ENCODE measurements at places on chromosomes 6 and 20. TPM values are rescaled to one million over a fixed set of nuclear protein-coding genes. Genes with fewer than 3 reads are reported as not detected.

Gene FOXS1
- total RNA-seq = not detected

Gene IL17F
- not detected for total RNA-seq

Gene SRPK1
- 94.9 TPM for total RNA-seq

Gene OR12D3
- not detected for total RNA-seq

Gene MATN4
- total RNA-seq = 2.2 TPM

Gene TRIM10
- total RNA-seq = 0.22 TPM

Gene RHAG
- 0.60 TPM for total RNA-seq

Gene FERMT1
- total RNA-seq = 17.6 TPM

Gene TREM2
- not detected for total RNA-seq

Gene C20orf144
- 0.21 TPM for total RNA-seq

Gene SYTL3
- 0.27 TPM for total RNA-seq

Gene CALHM5
- total RNA-seq = 0.07 TPM

GRCh38 chr20:32987044-32987825 is 17.0 kb downstream of the SUN5 start:
- no peak overlapping the region for H3K4me3 ChIP-seq
- H3K27me3 ChIP-seq = no peaks in the 10 kb centered on the region
- no peak for DNase-seq
- no peak overlapping the region for H3K27ac ChIP-seq
- H3K4me1 ChIP-seq = 0 out of 2 replicates have a peak, but pooled peaks cover 4% of the 10 kb centered on the region

DNA sequence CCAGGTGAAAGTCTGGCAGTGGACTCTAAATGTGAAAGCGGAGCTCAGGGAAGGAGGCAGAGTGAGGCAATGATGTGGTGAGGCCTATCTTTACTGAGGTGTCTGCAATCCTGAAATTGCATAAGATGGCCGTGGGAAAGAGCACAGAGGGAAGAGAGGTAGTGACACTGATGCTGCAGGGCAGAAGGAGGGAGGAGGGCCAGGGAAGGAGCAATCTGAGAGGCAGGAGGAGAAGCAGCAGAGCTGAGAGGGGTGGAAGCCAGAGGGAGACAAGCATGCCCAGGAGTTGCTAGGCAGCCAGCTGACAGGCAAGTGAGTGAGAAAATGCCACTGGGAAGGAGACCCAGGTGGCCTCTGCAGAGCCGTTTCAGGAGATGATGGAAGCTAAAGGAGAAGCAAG is 97.4 kb upstream of the CNR1 start:
- no peak overlapping the region for H3K4me3 ChIP-seq
- no peaks in the 10 kb centered on the region for H3K27me3 ChIP-seq
- no peaks in the 10 kb centered on the region for H3K36me3 ChIP-seq
- peaks cover 5% of the 10 kb centered on the region for H3K4me1 ChIP-seq
- H3K27ac ChIP-seq = no peak overlapping the region
- peak; percentile 26 for DNase-seq

- no peak overlapping the region for H3K4me3 ChIP-seq
- H3K4me1 ChIP-seq = peaks cover 69% of the 10 kb centered on the region
- no peaks in the 10 kb centered on the region for H3K27me3 ChIP-seq
- H3K36me3 ChIP-seq = no peaks in the 10 kb centered on the region
- H3K27ac ChIP-seq = peak overlapping the region; percentile 96
- DNase-seq = no peak
Measured at GRCh38 chr20:53751620-53752318, 158.1 kb upstream of the ZNF217 start.

DNA sequence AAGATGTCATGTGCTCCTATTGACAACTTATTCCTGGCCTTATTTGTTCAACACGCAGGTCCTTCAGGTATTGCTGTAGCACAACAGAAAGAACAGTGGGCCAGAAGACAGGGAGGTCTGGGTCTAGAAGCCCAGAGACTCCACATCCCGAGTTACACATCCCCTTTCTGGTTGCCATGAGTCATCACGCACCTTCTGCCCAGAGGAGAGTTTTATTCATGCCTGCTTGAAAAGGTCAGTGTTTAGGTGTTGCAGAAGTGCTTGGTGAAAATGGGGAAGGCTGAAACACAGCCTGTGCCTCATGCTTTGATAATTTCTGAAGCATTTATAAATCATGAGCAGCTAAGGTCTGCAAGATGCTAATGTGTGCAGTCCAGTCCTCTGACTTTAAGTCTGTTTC is 256.4 kb downstream of the GMPR start:
- no peak overlapping the region for H3K4me3 ChIP-seq
- H3K27ac ChIP-seq = peak overlapping the region; percentile 45
- DNase-seq = no peak
- no peaks in the 10 kb centered on the region for H3K27me3 ChIP-seq
- peaks cover 7% of the 10 kb centered on the region for H3K36me3 ChIP-seq
- peaks cover 39% of the 10 kb centered on the region for H3K4me1 ChIP-seq

DNA sequence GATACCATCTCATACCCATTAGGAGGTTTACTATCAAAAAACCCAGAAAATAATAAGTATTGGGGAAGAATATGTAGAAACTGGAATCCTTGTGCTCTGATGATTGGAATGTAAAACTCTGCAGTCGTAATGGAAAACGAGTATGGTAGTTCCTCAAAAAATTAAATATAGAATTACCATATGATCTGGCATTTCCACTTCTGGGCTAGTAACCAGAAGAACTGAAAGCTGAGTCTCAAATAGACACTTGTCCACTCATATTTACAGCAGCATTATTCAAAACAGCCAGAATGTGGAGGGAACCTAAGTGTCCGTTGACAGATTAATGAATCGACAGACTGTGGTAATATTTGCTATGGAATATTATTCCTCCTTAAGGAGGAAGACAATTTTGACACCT is 44.3 kb downstream of the FOXC1 start:
- H3K4me1 ChIP-seq = no peaks in the 10 kb centered on the region
- no peak overlapping the region for H3K4me3 ChIP-seq
- H3K36me3 ChIP-seq = no peaks in the 10 kb centered on the region
- H3K27ac ChIP-seq = no peak overlapping the region
- DNase-seq = no peak
- H3K27me3 ChIP-seq = no peaks in the 10 kb centered on the region

GRCh38 chr6:144314003-144314485 is 28.9 kb downstream of the UTRN start:
- no peak overlapping the region for H3K4me3 ChIP-seq
- H3K27ac ChIP-seq = no peak overlapping the region
- no peaks in the 10 kb centered on the region for H3K27me3 ChIP-seq
- peaks cover 10% of the 10 kb centered on the region for H3K36me3 ChIP-seq
- no peak for DNase-seq
- peaks cover 38% of the 10 kb centered on the region for H3K4me1 ChIP-seq

DNA sequence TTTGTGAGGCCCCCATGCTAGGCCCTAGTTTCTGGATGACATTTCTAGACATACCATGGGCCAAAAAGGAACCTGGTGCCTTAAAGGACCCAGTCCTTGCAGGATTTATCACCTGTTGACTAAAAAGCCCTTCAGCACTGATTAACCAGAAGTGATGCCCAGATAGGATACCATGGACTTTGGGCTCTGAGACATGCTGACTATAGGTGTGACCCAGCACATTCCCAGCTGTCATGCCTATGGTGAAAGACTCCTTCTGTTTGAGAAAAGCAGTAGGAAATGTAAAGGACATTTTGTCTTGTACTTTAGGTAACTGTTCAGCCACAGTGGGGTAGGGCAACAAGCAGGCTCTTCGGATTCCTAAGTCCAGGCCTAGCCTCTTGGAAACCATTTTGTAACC is 724.2 kb downstream of the CD109 start:
- no peak overlapping the region for H3K4me3 ChIP-seq
- no peaks in the 10 kb centered on the region for H3K27me3 ChIP-seq
- no peaks in the 10 kb centered on the region for H3K36me3 ChIP-seq
- no peaks in the 10 kb centered on the region for H3K4me1 ChIP-seq
- H3K27ac ChIP-seq = no peak overlapping the region

DNA sequence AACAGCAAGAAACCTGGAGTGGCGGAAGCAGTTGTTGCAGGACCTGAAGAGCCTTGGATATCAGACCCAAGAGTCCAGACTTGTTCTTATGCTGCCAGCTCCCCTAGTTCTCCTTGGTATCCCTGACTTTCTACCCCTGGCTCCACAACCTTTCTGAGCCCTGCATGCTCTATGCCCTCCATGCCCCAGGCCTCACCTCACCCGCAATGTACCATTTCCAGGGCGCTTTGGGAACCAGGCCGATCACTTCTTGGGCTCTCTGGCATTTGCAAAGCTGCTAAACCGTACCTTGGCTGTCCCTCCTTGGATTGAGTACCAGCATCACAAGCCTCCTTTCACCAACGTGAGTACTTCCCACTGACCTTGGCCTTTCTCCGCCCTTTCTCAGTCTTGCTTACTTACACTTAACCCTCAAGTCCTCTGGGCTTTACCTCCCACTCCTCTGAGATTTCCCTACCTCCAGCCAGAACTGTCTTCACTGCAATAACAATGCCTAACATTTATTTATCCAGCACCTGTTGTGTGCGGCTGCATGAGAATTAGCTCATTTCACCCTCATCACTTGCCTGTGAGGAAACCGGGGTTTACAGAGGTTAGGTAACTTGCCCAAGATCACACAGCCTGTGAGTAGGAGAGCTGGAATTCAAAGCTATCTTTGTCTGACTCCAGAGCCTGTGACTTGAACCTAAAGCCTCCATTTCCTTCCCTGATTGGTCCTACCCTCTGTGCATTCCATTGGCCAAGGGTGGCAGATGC is 2.3 kb downstream of the POFUT1 start:
- H3K36me3 ChIP-seq = peaks cover 21% of the 10 kb centered on the region
- peaks cover 30% of the 10 kb centered on the region for H3K4me1 ChIP-seq
- H3K27ac ChIP-seq = peak overlapping the region; percentile 37
- H3K4me3 ChIP-seq = peak overlapping the region; percentile 16
- DNase-seq = no peak

DNA sequence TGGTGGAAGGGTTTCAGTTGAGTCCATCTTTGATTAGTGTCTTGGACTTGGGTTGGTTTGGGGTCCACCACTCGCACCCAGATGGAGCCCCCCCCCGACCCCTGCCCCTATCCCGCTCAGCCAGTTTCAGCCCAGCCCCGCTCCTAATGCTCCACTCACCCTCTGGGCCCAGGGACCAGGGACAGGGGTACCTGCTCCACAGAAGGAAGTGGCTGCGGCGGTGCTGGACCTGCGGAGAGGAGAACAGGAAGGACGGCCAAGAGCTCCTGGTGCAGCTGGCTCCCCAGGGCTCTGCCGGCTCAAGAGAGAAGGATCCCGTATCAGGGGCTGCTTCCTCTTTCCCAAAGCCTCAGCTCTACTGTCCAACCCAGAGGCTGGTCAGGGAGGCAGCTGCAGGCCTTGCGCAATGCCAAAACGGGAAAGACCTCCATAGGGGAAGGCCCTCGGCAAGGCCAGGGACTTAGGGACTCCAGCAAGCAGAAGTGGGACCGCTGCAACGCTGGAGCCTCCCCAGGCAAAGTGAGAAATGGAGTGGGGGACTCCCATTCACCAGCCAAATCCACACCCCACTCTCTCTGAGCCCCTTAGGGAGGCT is at the start of gene SIGLEC1:
SIGLEC1 (minus strand) TSS at position 322 of the 595 bp plus-strand sequence. CDS start 5,472 bp downstream, outside the sequence.
- H3K27ac ChIP-seq = no peak within 1 kb of the TSS
- H3K36me3 ChIP-seq = no peaks in the 10 kb centered on the region
- H3K4me3 ChIP-seq = no peak within 1 kb of the TSS
- no peaks in the 10 kb centered on the region for H3K27me3 ChIP-seq

GRCh38 chr6:27053738-27054137 is 193.8 kb upstream of the PRSS16 start:
- H3K27ac ChIP-seq = no peak overlapping the region
- 0 out of 2 replicates have a peak, but pooled peaks cover 6% of the 10 kb centered on the region for H3K27me3 ChIP-seq
- DNase-seq = no peak
- H3K36me3 ChIP-seq = no peaks in the 10 kb centered on the region
- H3K4me1 ChIP-seq = peaks cover 8% of the 10 kb centered on the region
- H3K4me3 ChIP-seq = no peak overlapping the region

DNA sequence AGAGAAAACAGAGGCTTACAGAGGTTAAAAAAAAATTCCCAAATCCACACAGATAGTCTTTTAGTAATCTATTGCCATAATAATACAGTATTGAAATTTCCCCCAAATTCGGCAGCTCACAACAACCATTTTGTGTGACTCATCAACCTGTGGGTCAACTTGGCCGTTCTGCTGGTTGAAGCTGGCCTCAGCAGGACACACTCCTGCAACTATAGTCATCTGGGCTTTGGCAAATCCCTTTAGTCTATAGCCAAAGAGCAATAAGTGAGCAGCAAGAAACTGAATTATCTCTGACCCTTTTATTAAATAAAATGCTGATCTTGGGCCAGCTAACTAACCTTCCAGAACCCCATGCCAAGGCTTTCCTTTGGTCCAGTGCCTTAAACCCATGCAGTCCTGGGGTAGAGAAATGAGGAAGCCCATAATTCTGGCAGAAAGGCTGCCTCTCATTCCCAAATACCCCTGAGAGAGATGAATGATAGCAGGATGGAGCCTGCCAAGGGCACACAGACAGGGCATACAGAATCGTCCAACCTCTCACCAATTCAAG is 17.2 kb upstream of the SNAP25 start:
- no peaks in the 10 kb centered on the region for H3K27me3 ChIP-seq
- H3K36me3 ChIP-seq = no peaks in the 10 kb centered on the region
- H3K4me1 ChIP-seq = no peaks in the 10 kb centered on the region
- no peak overlapping the region for H3K4me3 ChIP-seq
- no peak for DNase-seq

DNA sequence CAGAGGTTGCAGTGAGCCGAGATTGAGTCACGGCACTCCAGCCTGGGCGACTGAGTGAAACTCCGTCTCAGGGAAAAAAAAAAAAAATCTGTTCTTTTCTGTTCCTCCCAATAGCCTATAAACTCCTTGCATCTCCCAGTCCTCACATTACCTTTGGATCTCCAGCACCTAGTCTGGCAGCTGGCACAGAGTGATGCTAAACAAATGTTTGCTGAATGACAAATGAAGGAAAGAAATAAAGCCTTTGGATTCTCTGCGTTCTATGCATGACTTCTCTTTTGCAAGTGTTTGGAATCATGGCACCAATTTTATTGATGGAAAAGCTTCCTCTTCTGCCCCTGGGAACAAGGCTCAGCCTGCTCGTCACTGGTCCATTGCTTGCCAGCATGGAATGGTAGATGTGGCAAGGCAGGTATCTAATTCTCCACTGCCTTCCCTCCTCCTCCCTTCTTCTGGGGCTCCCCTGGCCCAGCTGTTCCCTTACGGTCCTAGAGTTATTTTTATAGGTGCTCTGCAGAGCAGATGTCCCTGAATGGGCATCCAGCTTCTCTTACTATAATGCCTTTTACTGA is 53.6 kb upstream of the FYN start:
- no peak overlapping the region for H3K4me3 ChIP-seq
- H3K36me3 ChIP-seq = peaks cover 3% of the 10 kb centered on the region
- H3K27me3 ChIP-seq = peaks cover 6% of the 10 kb centered on the region
- H3K27ac ChIP-seq = no peak overlapping the region
- peaks cover 37% of the 10 kb centered on the region for H3K4me1 ChIP-seq
- DNase-seq = no peak

- H3K4me3 ChIP-seq = no peak overlapping the region
- DNase-seq = no peak
- 0 out of 2 replicates have a peak, but pooled peaks cover 4% of the 10 kb centered on the region for H3K4me1 ChIP-seq
- H3K27ac ChIP-seq = no peak overlapping the region
- no peaks in the 10 kb centered on the region for H3K27me3 ChIP-seq
Measured at GRCh38 chr6:43331891-43332290, 23.3 kb upstream of the CRIP3 start.

DNA sequence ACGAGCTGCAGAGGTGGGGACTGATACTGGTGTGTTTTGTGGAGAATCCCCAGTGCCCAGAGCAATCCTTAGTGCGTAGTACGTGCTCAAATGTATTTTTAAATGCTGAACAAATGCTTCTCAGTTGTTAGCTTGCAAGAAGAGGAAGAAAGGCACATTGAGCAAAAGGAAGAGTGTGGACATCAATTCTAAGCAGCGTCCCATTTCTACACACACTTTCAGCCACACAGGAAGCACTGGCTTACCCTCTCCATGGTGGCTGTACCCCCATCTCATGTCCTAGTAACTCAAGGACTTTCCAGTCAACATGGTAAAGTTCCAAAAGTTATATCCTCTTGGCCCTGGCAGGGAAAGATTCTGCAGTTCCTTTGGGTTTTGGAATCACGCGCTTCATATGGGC is 98.8 kb upstream of the NXT1 start:
- no peaks in the 10 kb centered on the region for H3K36me3 ChIP-seq
- peaks cover 9% of the 10 kb centered on the region for H3K4me1 ChIP-seq
- H3K27me3 ChIP-seq = no peaks in the 10 kb centered on the region
- H3K4me3 ChIP-seq = no peak overlapping the region
- no peak for DNase-seq
- H3K27ac ChIP-seq = no peak overlapping the region
